ENCODE measurements at places on chromosomes 6 and 20. TPM values are rescaled to one million over a fixed set of nuclear protein-coding genes. Genes with fewer than 3 reads are reported as not detected.

RSPO3 gene
- 2.1 TPM for total RNA-seq

GRCh38 chr6:107576852-107577251 is 86.9 kb downstream of the SOBP start:
- no peak overlapping the region for H3K27ac ChIP-seq
- H3K4me1 ChIP-seq, result no peaks in the 10 kb centered on the region
- no peak overlapping the region for H3K4me3 ChIP-seq
- no peaks in the 10 kb centered on the region for H3K36me3 ChIP-seq

DNA sequence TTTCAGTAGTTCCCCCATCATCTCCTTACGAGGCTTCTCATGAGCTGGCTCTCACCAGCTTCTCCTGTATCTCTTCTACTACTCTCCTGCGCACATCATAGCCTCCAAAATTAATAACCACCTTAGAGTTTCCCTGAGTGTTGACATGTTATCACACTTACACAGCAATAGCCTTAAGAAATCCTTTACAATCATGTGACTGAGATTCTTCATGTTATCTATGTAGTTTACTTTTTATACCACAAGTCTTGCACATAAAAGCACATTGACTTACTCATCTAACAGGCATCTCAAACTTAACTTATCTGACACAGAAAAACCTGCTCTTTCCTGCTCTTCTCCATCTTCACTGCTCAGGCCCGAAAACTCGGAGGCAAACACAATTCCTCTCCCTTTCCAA is 103.7 kb upstream of the TAB2 start:
- DNase-seq, result no peak
- no peaks in the 10 kb centered on the region for H3K36me3 ChIP-seq
- H3K4me3 ChIP-seq, result no peak overlapping the region
- no peak overlapping the region for H3K27ac ChIP-seq

- H3K27ac ChIP-seq, result no peak overlapping the region
- H3K27me3 ChIP-seq, result no peaks in the 10 kb centered on the region
- no peak for DNase-seq
- no peak overlapping the region for H3K4me3 ChIP-seq
- H3K4me1 ChIP-seq, result no peaks in the 10 kb centered on the region
Measured at GRCh38 chr6:63066055-63066704, 145.1 kb upstream of the FKBP1C start.

DNA sequence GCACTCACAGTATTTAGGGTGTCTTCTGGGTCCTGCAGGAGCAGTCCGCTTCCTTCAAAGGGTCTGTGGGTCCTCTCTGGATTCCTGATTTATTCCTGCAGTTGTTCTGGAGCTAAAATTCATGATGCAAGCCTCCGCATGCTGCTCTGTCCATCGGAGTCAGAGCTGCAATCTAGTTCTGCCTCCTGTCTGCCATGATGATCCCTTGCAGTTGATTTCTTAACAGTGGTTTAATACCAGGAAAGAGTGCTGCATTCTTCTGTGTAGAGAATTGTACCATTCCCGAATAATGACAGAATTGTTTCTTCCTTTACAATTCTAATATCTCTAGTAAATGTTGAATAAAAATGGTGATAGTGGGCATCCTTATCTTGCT is 72.0 kb upstream of the B3GAT2 start:
- no peaks in the 10 kb centered on the region for H3K27me3 ChIP-seq
- no peaks in the 10 kb centered on the region for H3K36me3 ChIP-seq
- no peaks in the 10 kb centered on the region for H3K4me1 ChIP-seq
- no peak overlapping the region for H3K27ac ChIP-seq

GRCh38 chr20:62333820-62334595 is 31.2 kb downstream of the ADRM1 start:
- H3K4me3 ChIP-seq, result no peak overlapping the region
- H3K4me1 ChIP-seq, result peaks cover 13% of the 10 kb centered on the region
- peaks cover 41% of the 10 kb centered on the region for H3K36me3 ChIP-seq
- H3K27ac ChIP-seq, result no peak overlapping the region

- no peaks in the 10 kb centered on the region for H3K27me3 ChIP-seq
- no peaks in the 10 kb centered on the region for H3K4me1 ChIP-seq
- H3K27ac ChIP-seq, result no peak overlapping the region
- DNase-seq, result no peak
- no peak overlapping the region for H3K4me3 ChIP-seq
Measured at GRCh38 chr6:133062696-133063306, 178.4 kb upstream of the EYA4 start.

GUCA1A gene
- total RNA-seq, result not detected

LST1 gene
- not detected for total RNA-seq

DNA sequence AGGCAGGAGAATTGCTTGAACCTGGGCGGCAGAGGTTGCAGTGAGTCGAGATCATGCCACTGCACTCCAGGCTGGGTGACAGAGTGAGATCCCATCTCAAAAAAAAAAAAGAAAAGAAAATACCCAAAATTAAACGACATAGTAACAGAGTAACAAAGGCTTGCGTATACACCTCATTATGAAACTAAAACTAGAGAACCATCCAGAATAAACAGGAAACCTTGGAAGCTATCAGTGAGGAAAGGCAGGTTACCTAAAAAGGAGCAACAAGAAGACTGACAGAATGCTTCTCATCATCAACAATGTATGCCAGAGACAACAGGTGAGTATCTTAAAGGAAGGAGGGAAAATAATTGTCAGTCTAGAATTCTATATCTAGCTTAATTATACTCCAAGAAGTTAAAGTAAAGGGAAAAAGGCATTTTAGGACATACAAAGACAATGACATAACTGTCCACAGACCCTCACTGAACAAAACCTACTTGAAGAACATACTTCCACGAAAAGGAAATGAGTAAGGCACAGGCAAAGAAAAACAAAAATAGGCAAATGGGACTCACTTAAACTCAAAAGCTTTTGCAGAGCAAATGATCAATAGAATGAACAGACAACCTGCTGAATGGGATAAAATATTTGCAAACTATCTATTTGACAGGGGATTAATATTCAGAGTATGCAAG is 64.1 kb upstream of the NT5E start:
- no peaks in the 10 kb centered on the region for H3K27me3 ChIP-seq
- no peaks in the 10 kb centered on the region for H3K36me3 ChIP-seq
- no peaks in the 10 kb centered on the region for H3K4me1 ChIP-seq
- DNase-seq, result no peak

GRCh38 chr20:1338801-1339200 is 9.9 kb upstream of the SDCBP2 start:
- H3K27me3 ChIP-seq, result no peaks in the 10 kb centered on the region
- no peak overlapping the region for H3K4me3 ChIP-seq
- peaks cover 11% of the 10 kb centered on the region for H3K4me1 ChIP-seq
- peak; percentile 4 for DNase-seq

NT5E gene
- total RNA-seq, result 14.7 TPM

- no peaks in the 10 kb centered on the region for H3K27me3 ChIP-seq
- H3K36me3 ChIP-seq, result no peaks in the 10 kb centered on the region
- H3K27ac ChIP-seq, result no peak overlapping the region
- no peak overlapping the region for H3K4me3 ChIP-seq
- DNase-seq, result no peak
Measured at GRCh38 chr6:110703010-110703905, 112.0 kb downstream of the CDK19 start.

DNA sequence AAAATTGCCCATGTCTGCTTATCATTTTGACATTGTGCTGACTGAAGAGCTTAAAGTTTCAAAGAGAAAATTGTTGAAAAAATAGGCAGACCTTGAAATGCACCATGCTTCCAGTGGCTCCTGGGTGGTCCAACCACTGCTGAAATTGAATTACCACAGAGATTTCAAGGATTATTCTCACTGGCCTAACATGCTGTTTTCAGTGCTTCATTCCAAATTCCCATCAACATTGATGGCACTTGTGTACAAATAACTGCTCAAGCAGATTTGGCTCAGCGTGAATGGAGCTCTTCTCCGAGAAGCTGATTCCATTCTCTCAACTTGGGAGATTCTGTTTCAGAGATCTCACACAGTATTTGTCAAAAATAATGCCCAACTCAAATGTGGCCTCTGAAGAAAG is 75.5 kb downstream of the LAMA4 start:
- peaks cover 17% of the 10 kb centered on the region for H3K36me3 ChIP-seq
- H3K4me1 ChIP-seq, result no peaks in the 10 kb centered on the region
- no peak for DNase-seq
- no peak overlapping the region for H3K27ac ChIP-seq

DNA sequence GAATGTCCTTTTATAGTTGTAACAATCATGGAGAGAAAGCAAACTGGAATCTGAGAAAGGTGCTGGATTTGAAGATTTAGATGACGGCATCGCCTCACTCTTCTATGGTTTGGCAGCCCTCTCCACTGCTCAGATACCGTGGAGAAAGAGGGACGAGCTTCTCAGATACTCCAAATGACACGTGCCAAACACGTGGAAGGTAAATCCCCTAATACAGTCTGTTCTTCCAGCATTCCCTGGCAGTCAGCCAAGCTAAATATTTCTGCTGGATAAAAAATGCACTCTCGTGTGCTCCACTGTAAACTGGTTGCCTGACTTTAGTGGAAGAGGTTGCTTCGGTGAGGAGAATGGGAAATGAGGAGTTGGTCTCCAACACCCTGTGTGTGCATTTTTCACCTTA is 16.7 kb upstream of the PRDM1 start:
- H3K27ac ChIP-seq, result no peak overlapping the region
- H3K36me3 ChIP-seq, result no peaks in the 10 kb centered on the region
- H3K27me3 ChIP-seq, result no peaks in the 10 kb centered on the region
- DNase-seq, result no peak

GRCh38 chr6:40907198-40907701 is 131.8 kb downstream of the UNC5CL start:
- no peaks in the 10 kb centered on the region for H3K27me3 ChIP-seq
- no peaks in the 10 kb centered on the region for H3K36me3 ChIP-seq

PTPRT gene
- 0.88 TPM for total RNA-seq

DNA sequence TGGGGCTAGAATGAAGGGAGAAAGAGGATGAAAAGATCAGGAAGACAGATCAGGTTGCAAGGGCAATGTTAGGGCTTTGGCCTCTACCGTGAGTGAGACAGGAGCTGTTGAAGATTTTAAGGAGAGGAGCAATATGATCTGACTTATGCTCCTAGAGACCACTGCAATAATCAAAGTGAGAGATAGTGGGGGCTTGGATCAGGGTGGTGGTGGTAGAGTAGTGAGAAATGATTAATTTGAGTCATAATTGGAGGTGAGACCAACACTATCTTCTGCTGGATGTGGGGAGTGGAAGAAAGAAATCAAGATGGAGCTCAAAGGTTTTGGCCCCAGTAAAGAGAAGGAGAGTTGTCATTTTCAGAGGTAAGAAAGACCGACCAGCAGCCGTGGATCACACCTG is 140.7 kb upstream of the TMEM170B start:
- DNase-seq, result no peak
- no peaks in the 10 kb centered on the region for H3K36me3 ChIP-seq
- no peaks in the 10 kb centered on the region for H3K27me3 ChIP-seq
- H3K4me1 ChIP-seq, result no peaks in the 10 kb centered on the region

KIAA1755 gene
- 0.80 TPM for total RNA-seq

DLL1 gene
- total RNA-seq, result 16.3 TPM

GRCh38 chr6:44603044-44603686 is 215.7 kb downstream of the CDC5L start:
- H3K4me1 ChIP-seq, result no peaks in the 10 kb centered on the region
- H3K27ac ChIP-seq, result no peak overlapping the region
- H3K36me3 ChIP-seq, result no peaks in the 10 kb centered on the region
- DNase-seq, result no peak
- no peak overlapping the region for H3K4me3 ChIP-seq
- H3K27me3 ChIP-seq, result no peaks in the 10 kb centered on the region

DNA sequence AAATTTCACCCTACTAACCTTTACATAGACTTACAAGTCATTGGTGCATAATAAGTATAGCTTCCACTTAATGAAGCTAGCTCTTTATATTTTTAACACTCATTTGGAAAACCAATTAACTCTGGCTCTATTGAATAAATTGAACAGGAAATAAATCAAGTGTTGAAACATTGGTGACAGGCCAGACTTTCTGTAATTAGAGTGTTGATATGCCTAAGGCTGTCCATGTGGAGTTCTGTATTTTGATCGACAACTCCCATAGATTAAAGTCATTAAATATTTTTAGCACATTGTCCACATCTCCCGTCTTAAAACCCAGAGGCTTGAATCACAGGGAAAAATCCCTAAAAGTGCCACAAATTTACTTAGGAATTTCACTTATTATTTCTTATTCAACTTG is 468.3 kb downstream of the KHDRBS2 start:
- H3K27ac ChIP-seq, result no peak overlapping the region
- DNase-seq, result no peak
- no peak overlapping the region for H3K4me3 ChIP-seq
- no peaks in the 10 kb centered on the region for H3K4me1 ChIP-seq
- H3K27me3 ChIP-seq, result no peaks in the 10 kb centered on the region

GRCh38 chr6:148973538-148974208 is 226.8 kb downstream of the UST start:
- no peaks in the 10 kb centered on the region for H3K4me1 ChIP-seq
- H3K36me3 ChIP-seq, result no peaks in the 10 kb centered on the region
- H3K4me3 ChIP-seq, result no peak overlapping the region

CRISP3 gene
- total RNA-seq, result not detected

GRCh38 chr20:58545565-58546415 is 30.6 kb upstream of the APCDD1L start:
- DNase-seq, result peak; percentile 9
- no peak overlapping the region for H3K4me3 ChIP-seq
- H3K36me3 ChIP-seq, result no peaks in the 10 kb centered on the region
- H3K27me3 ChIP-seq, result no peaks in the 10 kb centered on the region
- H3K27ac ChIP-seq, result no peak overlapping the region

- H3K4me1 ChIP-seq, result no peaks in the 10 kb centered on the region
- no peaks in the 10 kb centered on the region for H3K36me3 ChIP-seq
- H3K27me3 ChIP-seq, result no peaks in the 10 kb centered on the region
- H3K27ac ChIP-seq, result peak overlapping the region; percentile 11
- no peak overlapping the region for H3K4me3 ChIP-seq
Measured at GRCh38 chr6:142827369-142827768, 117.6 kb downstream of the HIVEP2 start.

DNA sequence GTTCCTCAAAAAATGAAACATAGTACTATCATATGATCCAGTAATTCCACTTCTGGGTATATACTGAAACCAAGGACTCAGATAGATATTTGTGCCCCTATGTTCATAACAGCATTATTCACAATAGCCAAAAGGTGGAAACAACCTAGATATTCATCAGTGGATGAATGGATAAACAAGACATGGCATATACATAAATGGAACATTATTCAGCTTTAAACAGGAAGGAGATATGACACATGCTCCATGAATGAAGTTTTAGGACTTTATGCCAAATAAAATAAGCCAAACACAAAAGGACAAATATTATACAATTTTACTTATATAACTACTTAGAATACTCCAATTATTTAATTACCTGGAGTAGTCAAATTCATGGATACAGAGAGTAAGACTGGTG is 16.4 kb downstream of the PLCB1 start:
- no peak for DNase-seq
- no peak overlapping the region for H3K4me3 ChIP-seq
- H3K27ac ChIP-seq, result no peak overlapping the region
- H3K27me3 ChIP-seq, result no peaks in the 10 kb centered on the region

DNA sequence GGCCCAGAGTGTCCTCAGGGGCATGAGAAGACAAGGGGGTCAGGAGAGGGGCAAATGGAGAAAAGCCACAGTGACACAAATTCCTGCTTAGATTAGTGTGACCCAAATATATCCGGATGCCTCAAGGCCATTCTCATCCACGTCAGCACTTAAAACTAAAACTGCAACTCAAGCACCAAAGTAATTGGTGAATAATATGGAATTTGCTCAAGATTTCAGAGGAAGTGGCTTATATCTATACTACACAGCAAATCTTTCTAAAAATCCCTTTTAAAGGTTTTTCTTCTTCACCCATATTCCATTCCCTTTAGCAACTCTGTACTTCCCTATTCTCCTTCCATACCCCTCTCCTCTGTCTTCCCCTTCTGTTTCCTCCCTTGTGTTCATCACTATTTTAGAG is 15.2 kb downstream of the DEF6 start:
- no peaks in the 10 kb centered on the region for H3K27me3 ChIP-seq
- no peak for DNase-seq
- no peak overlapping the region for H3K27ac ChIP-seq
- H3K4me1 ChIP-seq, result no peaks in the 10 kb centered on the region

All from Peyer's patch (tissue), 4 donors.